ENCODE measurements at places on chromosomes 12 and 14. TPM values are rescaled to one million over a fixed set of nuclear protein-coding genes. Genes with fewer than 3 reads are reported as not detected.

ZNF10 gene
- total RNA-seq: 5.4 TPM

IRAK3 gene
- total RNA-seq: 7.0 TPM

CATSPERB gene
- 4.1 TPM for total RNA-seq

CTSG gene
- 2.9 TPM for total RNA-seq

PRICKLE1 gene
- total RNA-seq: 4.4 TPM

ENO2 gene
- 4.5 TPM for total RNA-seq
